ENCODE measurements at places on chromosomes 12 and 14.

- DNase-seq: no peak
These were observed 29.4 kb downstream of the SCN8A start for GRCh38 chr12:51620448-51620847.

GRCh38 chr14:51652168-51653078, 713 bp downstream of the FRMD6 start:
- DNase-seq: peak; percentile 59

GRCh38 chr14:30885840-30886740, 11.7 kb downstream of the COCH start:
- DNase-seq: no peak

- DNase-seq: no peak
These were observed 32.8 kb downstream of the RBM19 start for GRCh38 chr12:113933201-113933786.

DNA sequence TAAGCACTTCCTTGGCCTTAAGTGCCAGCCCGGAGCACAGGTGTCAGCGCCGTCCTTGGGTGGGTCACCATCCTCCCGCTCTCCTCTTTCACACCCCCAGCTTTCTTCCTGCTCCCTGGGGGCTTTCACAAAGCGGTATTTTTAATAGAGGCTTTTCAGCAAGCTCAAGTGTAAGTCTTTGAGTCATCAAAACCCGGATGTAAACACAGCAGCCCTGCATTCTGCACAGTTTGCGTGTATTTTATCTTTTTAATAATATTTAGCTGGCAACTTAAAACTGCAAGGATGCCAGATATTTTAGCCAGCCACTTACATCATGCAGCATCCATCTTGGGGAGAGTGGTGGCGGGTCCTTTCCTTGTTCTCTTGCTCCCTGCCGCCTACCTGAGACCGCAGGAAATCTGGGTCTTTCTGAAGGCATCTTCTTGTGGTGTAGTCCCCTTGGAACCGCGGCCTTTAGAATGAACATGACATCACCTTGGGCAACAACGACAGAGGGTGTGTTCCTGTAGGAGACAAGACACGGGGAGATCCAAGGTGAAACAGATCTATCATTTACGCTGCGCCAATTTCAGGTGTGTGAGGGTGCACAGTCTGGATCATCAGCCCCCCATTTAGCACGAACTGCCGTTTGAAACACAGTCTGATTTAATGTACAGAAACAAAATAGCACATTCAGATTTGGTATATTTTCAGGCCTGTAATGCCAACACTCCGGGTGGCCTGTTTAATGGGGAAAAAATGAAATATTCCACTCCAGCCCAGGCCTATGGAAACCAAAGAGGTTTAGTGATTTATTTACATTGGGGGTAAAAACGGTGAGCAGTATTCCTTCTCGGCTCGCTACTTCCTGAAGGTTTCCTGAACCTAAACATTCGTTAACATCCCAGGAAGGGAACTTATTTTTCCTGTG, 12.5 kb upstream of the IRF2BPL start:
- DNase-seq: peak; percentile 62

- no peak for DNase-seq
These were observed 31.6 kb downstream of the AK7 start for GRCh38 chr14:96423446-96424108.

DNA sequence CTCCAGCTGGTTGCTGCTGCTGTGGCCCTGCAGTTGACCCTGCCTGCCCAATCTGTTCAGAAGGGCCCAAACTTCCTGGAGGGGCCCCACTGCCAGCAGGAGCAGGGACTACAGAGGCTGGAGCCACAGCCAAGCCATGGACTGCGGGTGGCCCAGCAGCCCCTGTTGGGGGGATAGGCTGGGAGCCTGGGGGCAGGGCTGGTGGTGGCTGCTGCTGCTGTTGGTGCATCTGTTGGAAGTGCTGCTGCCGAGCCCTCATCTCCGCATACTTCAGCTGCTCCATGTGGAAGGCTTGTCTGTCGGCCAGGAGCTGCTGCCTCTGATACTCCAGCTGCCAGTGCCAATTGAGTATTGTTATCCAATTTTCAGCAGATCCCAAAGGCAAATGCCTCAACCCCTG, 7.2 kb downstream of the MYL6 start:
- no peak for DNase-seq

GRCh38 chr14:106578481-106578880, 1052.1 kb downstream of the TMEM121 start:
- DNase-seq: no peak

GRCh38 chr12:122394626-122395194, 27.8 kb downstream of the CLIP1 start:
- no peak for DNase-seq

GRCh38 chr12:56146492-56147460, 5.6 kb upstream of the MYL6B start:
- no peak for DNase-seq

- DNase-seq: no peak
These were observed 556.5 kb downstream of the LRFN5 start for GRCh38 chr14:42163136-42163535.

GRCh38 chr12:30859226-30859625, 67.3 kb upstream of the TSPAN11 start:
- DNase-seq: no peak

GRCh38 chr14:95057851-95058250, 99.5 kb downstream of the DICER1 start:
- DNase-seq: no peak

DNA sequence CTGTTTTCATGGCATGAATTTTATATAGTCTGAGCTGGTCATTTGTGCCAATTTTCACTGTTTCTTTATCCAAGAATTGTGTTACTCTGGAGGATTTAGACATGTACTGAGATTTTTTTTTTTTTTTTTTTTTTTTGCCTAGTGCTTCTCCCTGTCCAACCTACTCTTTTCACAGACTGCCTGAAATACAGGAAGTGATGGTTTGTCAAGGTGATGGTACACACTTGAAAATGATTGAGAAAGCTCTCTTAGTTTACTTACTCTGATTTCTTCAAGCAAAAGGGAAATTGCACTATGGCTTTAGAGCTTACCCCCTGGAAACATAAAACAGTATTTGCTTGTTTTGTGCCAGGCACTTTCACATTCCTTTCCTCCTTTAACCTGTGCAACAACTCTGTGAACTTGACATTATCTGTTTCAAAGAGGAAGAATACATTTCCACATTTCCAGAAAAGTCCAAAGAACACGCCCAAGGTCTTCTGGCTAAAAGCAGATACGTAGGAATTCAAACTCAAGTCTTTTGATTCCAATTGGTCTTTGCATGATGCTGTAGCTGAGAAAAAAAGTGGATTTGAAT, 181.1 kb downstream of the SLC15A5 start:
- no peak for DNase-seq

GRCh38 chr14:91980157-91980556, 32.7 kb upstream of the FBLN5 start:
- no peak for DNase-seq

GRCh38 chr14:51209457-51209856, 30.6 kb upstream of the TMX1 start:
- DNase-seq: no peak

DNA sequence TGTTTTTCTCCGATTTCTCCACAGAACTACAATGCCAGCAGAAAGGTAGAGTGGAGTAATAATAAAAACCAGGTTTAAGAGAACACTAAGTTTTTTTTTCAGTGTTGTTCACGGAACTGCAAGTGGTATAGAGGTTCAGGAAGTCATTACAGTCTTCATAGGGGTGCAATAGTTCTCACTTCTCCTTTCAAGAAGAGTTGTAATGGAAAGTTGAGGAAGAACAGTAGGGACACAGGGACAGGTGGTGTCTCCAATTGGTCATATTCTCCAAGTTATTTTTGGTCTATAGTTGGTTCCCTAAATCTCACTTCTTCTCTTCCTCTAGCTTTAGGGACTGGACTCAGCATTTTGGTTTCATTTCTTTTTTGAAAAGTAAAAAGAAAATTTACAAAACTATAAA, 894.0 kb downstream of the NRXN3 start:
- DNase-seq: no peak

- no peak for DNase-seq
These were observed 89.3 kb downstream of the DUSP6 start for GRCh38 chr12:89262855-89263552.

DNA sequence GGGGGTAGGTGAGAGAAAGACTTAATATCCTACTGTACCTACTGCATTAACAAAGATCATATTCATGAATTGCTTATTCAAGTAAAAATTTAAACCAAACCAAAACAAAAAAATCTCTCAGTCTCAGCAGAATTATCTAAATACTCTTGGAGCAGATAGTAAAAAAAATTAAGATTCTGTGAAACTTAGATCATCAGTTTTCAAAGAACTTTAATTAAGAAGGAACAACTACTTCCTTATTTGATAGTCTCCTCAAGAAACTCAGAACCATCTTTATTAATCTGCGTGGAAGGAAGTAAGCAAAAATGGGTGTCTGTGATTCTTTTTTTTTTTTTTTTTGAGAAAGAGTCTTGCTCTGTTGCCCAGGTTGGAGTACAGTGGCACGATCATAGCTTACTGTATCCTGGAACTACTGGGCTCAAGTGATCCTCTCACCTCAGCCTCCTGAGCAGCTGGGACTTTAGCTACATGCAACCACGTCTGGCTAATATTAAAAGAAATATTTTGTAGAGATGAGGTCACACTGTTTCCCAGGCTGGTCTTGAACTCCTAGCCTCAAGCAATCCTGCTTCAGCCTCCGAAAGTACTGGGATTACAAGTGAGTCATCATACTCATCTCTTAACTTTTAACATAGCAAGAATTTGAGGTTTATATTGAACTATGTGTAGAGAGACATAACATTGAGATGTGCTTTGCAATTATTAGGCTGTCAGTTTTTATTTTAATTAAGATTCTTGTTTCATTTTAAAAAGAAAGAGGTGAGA, 37.4 kb downstream of the GAS2L3 start:
- no peak for DNase-seq

GRCh38 chr12:98803468-98804209, 158.5 kb downstream of the APAF1 start:
- DNase-seq: no peak

All from CD4-positive, alpha-beta T cell treated with Interleukin-17A for 4 hours (primary cell).